Renal cortex interstitium (tissue), 15 donors: ENCODE measurements at places on chromosomes 7 and 10.

DNA sequence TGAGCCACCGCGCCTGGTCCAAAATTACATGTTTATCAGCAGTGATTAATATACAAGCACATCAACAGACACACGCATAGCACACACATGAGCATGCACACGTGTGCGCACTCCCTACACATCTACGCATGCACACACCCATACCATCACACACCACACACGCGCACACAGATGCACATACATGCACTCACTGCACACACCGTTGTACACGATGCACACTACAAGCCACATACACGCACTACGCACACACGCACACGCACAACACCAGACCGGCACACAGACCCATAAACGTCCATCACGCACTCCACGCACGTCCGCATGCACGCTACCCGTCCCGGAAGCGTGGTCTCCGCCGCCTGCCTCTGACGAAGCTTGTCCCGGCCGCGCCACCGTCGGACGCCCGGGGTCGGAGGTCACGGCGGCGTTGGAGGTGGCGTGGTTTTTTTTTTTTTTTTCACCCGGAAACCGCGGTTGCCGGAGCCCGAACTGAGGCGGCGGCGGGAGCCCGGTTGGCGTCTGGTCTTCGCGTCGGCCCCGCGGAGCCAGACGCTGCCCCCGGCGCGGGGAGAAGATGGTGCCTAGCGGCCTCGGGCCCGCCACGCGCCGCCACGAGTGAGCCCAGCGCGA lies at the start of gene TMEM248:
TMEM248 (plus strand) TSS at position 457 of the 627 bp plus-strand sequence. CDS start 20,641 bp downstream, outside the sequence.
- peak; percentile 72 for DNase-seq

DNA sequence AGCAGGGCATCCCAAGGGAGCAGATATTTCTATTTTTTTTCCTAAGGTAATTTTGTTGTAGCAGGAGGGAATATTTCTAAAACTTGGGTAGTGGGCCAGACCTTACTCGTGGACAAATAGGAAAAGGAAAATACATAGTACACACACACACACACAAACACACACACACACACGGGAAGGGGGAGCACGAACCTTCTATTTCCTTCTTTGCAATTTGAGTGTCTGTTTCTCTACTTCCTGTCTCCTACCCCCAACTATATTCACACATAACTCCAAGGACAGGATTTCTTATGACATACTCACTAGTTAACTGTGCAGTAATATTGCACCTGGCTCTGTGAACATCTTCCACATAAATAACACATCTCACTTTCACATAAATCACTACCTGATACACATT lies 4.4 kb downstream of the LDB1 start:
- DNase-seq: no peak

GRCh38 chr10:35355971-35356724 lies 19.8 kb downstream of the CCNY start:
- DNase-seq: no peak

- no peak for DNase-seq
These were observed 71.5 kb upstream of the FAM13C start for GRCh38 chr10:59433720-59434428.
